ENCODE measurements at places on chromosomes 6 and 20. TPM values are rescaled to one million over a fixed set of nuclear protein-coding genes. Genes with fewer than 3 reads are reported as not detected.

ADGRF1 gene
- not detected for total RNA-seq

CABLES2 gene
- total RNA-seq = 3.7 TPM

GSTA2 gene
- total RNA-seq = not detected

BPI gene
- not detected for total RNA-seq

CFB gene
- 1.0 TPM for total RNA-seq

DNA sequence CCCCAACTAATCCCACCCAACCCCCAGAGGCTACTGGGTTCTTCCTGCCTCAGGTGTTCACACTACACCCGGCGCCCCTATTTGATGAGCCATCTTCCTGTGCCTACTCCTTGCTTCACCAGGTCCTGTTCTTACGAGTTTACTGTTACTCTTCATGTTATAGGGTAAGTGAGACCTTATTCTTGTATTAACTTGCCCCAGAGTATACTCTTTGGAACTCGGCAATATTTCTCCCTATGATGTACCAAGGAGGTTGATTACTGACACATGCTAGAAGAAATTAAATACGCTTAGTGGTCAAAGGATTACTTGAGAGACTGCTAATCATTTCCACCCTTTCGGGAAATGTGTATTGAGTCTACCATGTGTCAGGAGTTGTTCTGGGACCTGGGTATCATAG is 8.9 kb downstream of the RING1 start:
- no peak for DNase-seq

GRCh38 chr6:36370638-36371037 is 16.8 kb downstream of the ETV7 start:
- DNase-seq = no peak

GRCh38 chr20:46324960-46325703 is 16.8 kb upstream of the CDH22 start:
- DNase-seq = no peak

GRCh38 chr6:85124472-85125354 is 325.2 kb upstream of the NT5E start:
- no peak for DNase-seq

DNA sequence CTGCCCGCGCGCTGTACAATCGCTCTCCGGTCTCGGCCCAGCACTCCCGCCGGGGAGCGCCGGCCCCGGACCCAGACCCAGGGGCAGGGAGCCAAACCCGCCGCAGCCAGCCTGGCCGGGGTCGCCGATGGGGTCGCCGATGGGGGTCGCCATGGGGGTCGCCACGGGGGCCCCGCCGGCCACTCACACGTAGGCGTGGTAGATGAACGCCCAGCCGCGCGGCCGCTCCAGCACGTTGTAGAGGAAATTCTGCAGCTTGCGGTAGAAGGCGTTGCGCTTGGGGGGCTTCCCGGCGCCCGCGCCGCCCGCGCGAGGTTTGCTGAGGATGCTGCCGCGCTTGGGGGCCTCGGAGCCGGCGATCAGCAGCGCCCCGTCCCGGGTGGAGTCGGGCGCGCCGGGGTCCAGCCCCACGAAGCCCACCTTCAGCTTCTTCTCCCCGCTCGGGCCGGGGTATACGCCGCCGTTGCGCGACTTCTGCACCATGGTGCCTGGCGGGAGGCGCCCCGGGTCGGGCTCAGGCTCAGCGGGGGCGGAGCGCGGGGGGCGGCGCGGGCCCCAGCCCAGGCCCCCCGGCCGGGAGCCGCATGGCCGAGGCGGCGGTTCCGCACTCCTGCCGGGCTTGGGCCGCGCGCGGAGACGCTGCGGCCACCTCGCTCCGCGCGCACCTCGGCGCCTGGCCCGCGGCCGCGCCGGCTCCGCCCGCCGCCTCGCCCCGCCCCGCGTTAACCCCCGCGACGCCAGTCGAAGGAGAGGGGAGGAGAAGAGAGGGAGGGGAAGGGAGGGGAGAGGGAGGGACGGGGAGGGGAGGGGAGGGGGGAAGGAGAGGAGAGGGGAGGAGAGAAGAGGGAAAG is at the start of gene KCNQ2:
TSS of gene KCNQ2 (minus strand) at position 675 of the 851 bp plus-strand sequence. CDS start at position 483, 192 bp downstream.
- DNase-seq = no peak

GRCh38 chr6:164195278-164195941 is 780.9 kb downstream of the QKI start:
- DNase-seq = no peak

All from gastrocnemius medialis (tissue), 4 donors.